ENCODE measurements at places on chromosomes 2 and 18. TPM values are rescaled to one million over a fixed set of nuclear protein-coding genes. Genes with fewer than 3 reads are reported as not detected.

RIT2 gene
- 15.9 TPM for polyA plus RNA-seq

ERICH2 gene
- polyA plus RNA-seq: 23.4 TPM

TMEM37 gene
- polyA plus RNA-seq: not detected

CYRIA gene
- polyA plus RNA-seq: 9.6 TPM

C2orf42 gene
- 14.4 TPM for polyA plus RNA-seq

GKN2 gene
- not detected for polyA plus RNA-seq

LRRTM1 gene
- polyA plus RNA-seq: 1.5 TPM

REG3A gene
- polyA plus RNA-seq: not detected

Data from Purkinje cell (primary cell).